Activated naive CD4-positive, alpha-beta T cell (primary cell): ENCODE measurements at places on chromosomes 4 and X.

- DNase-seq = no peak
Measured at GRCh38 chr4:78666830-78667258, 109.3 kb upstream of the BMP2K start.

DNA sequence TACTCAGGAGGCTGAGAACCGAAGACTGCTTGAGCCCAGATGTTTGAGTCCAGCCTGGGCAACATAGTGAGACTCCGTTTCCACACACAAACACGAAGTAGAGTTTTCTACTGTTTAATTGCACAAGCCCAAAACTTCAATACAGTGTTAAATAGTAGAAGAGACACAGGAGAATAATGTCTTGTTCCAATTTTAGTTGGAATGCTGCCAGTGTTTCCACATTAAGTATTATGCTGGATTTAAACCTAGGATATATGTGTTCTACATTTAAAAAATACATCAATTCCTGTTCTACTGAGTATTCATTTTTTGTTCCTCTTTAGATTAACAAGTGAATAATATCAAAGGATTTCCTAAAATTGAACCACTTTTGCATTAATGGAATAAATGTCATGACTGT, 91.3 kb downstream of the LCORL start:
- DNase-seq = no peak

DNA sequence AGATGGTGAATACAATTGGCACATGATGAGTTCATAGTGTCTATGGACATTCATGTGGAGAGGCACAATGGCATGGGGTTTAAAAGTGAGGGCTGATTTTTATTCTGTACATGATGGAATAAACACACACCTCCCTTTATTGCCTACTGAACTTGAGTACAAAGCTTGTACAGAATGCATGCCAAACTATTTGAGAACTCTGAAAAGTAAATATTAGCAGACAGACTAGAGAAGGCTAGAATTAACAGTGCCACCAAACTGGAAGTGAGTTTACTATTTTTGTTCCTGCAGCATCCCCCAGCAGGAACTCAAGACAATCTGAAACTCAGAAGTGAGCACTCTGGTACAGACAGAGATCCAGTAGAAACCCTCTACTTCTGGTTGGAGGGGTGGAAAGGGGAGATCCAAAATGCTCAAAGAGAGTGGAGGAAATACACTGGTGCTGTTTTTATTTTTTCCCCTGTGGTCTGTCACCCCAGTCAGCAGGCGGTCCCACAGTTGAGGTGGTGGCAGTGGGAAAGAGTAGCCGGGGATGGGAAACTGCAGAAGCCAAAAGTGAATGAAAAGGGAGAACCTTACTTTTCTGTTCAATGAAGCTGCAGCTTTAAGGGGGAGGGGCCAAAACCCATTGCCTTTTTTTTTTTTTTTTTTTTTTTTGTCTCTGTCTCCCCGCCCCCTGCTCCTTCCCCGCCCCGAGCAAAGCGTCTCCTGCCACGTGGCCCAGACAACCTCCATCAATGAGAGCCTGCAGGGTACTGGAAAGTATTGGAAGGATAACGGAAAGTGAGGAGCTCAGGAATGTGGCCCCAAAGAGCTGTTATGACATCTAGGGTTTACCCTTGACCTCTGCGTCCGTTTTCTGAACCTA, 20.5 kb downstream of the AKAP4 start:
- DNase-seq = no peak

- DNase-seq = no peak
Measured at GRCh38 chr4:115275615-115276014, 162.2 kb upstream of the NDST4 start.

DNA sequence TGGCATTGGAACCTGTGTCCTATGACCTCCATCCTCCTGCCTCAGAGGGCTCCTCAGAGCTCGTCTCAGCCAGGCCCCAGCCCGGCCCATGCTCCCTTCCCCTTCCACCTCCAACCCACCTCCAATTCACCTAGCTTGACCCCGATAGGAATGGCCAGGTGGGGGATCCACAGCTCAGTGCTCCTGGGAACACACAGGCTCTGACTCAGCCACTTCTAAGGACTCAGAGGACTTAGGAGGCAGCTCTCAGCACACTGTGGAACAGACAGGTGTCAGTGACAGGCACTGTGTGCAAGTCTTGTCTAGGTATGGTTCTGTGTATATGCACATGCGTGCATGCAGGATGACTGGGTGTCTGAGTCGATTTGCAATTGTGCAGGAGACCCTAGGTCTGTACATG, 44.8 kb downstream of the PJA1 start:
- DNase-seq = no peak

GRCh38 chr4:38523524-38524448, 140.2 kb upstream of the KLF3 start:
- DNase-seq = no peak

- no peak for DNase-seq
Measured at GRCh38 chr4:101285985-101286384, 61.3 kb downstream of the PPP3CA start.

DNA sequence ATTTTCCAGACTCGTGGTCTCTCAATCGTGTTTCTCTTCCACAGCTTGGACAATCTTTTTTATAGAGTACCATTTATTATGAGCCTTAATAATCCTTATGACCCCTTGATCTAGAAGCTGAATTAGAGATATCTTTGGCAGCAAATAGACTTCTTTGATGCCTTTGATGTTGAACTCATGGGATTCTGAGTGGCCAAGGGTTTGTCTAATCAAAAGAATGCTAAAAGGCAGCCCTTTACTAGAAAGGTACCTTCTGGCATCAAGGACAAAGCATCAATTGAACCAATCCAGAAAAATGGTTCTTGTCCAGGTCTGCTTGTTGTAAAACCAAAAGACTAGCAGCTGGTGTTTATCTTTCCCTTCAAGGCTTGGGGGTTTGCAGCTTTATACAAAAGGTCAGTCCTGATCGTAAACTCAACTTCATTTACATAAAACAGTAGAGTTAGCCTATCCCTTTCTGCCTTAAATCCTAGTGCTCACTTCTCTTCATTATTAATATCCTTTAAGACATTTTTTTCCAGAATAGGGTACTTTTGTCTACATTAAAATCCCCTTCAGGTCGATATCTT, 411.3 kb downstream of the FAT4 start:
- DNase-seq = no peak

DNA sequence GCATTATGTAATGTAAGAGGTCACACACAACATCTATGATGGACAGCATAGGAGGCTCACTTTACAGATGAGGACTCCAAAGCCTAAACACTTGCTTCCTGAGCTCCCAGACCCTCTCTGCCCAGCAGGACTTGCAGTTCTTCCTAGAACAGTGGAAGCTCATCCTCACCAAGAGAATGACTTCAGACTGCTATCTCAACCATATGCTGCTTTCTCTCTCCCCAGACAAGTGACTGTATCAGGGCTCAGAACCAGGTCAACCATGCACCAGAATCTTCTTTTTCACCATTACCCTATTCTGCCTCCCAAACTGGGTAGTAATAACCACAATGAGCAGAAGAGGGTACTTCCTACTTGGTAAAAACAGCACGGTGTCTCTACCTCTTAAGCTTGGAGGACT, 12.2 kb downstream of the RNF150 start:
- DNase-seq = no peak

GRCh38 chr4:11631416-11631815, 202.7 kb upstream of the HS3ST1 start:
- DNase-seq = no peak

- no peak for DNase-seq
Measured at GRCh38 chr4:142540483-142540804, 305.7 kb downstream of the INPP4B start.

DNA sequence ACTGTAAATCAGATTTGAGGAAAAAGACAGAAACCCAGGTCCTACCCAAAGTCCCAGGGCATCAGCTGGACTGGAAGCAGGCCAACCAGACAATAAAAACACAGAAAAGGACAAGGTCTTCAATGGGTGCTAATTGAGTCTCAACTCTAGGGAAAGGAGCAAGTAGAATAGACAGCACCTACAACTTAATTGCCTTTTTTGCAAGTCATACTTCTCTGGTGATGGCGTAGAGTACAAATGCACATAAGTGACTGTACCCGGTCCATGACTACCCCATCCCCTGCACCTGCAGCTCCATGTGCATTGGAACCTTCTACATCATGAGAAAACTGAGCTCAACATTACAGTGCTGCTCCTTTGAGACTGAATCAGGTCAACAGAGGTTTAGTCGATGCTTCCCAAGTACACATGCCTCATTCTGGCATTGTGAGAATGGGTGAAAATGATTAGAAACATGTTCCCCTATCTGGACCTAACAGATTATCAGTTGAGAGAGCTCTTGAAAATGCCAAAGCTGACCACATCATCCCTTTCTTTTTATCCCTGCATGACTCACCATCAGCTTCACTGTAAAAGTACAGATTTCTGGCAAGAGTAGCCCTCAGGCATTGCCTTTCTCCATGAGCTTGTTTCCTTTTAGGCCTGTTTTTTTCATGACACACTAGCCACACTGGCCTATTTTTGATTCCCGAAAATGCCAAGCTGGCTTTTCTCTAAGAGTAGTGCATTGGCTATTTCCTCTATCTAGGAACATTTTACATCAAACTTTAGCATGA, 298.3 kb downstream of the HS3ST1 start:
- DNase-seq = no peak

DNA sequence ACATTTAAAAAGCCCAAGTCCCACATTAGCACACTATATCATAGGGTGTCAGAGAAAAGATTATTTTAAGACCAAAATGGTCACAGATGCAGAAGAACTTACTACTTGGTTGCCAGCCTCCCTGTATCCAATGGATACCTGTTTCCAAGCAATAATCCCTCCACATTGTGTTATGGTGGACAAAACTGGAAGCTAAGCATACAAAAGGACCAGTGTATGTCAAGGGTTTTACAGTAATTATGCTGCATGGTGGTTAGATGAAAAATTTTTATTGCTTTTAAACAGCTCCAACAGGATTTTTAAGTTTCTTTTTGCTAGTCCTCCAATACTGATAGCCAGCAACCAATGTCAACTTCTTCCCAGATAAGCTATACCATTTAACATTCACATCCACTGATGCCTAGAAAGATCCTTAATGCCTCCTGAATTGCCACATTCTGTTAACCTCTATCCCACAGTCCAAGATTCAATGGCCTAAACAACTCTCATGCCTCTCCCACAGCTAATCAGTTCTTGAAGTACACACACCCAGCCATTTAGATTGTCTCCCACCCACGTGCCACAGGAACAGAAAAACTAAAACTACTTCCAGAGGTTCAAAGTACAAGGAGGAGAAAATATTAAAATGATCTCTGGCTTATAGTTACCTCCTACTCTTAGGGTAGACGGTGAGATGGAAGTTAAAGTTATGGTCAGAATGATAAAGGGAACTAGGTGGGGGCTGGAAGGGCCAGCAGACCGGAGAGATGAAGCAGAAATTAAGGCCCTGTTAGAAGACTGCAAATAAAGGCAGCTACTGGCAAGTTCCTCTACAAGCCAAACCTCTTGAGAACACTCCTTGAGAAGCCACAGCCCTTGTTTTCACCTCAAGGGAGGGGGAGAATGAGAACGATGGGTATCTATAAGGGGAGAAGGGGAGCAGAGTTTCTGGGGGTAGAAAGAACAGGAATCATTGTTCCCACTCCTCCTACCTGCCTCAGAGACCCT, 5.5 kb downstream of the MED14 start:
- DNase-seq = no peak

DNA sequence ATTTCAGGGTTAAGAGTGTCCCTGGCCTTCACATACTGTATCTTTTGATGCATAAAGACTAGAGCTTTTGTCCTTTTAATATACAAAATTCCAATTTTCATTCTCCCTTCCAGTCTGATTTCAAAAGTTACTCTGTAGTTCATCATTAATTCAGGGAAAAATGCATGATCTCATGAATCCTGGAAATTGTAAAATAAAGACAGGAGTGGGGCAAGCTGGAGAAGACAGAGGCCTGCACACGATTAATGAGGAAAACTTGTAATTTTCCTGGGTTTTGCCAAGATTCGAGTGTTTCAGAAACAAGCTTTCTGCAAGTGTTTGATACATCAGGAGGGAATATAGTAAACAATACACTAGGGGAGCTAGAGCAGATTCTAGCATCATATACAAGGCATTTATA, 947.9 kb downstream of the FAT4 start:
- no peak for DNase-seq

DNA sequence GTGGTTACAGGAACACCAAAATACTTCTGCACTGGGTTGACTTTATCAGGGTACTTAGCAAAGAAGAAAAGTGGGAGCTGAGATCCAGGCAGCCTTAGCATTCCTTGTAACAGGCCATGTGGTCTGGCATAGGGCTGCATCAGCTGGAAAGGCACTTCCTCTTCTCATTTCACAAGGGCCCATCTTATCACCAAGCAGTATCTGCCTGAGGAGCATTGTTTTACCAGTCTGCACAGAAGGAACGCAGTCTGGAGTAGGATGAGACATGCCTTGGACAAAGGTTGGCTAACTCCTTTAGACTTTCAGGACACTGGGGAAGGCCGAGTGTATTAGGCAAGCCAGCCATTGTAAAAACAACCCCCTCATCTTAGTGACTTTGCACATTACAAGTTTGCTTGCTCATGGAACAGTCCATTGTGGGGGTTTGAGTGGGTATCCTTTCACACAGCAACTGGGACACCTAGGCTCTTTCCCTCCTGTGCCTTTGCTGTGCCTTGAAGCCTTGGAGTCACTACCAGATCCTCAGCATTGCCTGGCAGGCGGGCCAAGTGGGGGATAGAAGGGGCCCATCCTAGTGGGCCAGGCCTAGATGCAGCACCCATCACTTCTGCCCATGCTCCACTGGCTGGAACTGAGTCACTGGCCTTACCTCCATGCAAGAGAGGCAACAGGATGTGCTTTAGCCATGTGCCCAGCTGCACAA, 4.6 kb downstream of the SUV39H1 start:
- no peak for DNase-seq

- no peak for DNase-seq
Measured at GRCh38 chr4:1535926-1536578, 129.8 kb upstream of the NKX1-1 start.

GRCh38 chrX:48468247-48468671, 1.8 kb downstream of the SLC38A5 start:
- DNase-seq = no peak

DNA sequence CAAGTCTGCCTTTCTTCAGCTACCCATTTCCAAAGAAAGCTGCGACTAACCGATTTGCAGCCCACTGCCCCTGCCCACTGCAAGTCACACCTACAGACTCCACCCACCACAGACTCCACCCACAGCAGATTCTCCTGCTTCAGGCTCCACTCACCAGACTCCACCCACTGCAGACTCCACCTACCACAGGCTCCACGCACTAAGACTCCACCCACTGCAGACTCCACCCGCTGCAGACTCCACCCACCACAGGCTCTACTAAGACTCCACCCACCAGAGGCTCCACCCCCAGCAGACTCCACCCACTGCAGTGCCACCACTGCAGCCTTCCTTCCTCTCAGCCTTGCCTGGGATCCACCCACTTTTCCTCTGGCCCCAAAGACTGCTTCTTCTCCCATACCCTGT, 41.3 kb downstream of the ABLIM2 start:
- DNase-seq = no peak

GRCh38 chrX:9519546-9520216, 54.8 kb downstream of the TBL1X start:
- DNase-seq = no peak

DNA sequence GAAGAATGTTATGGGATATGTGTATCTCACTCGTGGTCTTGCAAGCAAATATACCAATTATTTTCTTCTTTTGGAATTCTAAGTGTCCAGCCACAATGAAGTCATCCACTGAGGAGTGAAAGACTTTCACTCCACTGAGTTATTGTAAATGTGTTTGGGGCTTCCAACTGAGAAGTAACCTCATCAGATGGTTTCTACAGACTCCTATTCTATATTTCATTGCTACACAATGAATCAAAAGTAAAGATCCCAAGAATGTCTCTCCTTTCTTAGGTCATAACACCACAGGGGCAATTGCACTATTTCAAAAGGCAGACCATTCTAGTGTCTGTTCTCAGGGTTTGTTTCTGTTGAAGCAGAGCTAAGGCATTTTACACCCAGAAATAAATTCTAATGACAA, 12.3 kb upstream of the VCX2 start:
- no peak for DNase-seq
